ENCODE measurements at places on chromosomes 13 and 19. TPM values are rescaled to one million over a fixed set of nuclear protein-coding genes. Genes with fewer than 3 reads are reported as not detected.

CD37 gene
- total RNA-seq: not detected

PLIN4 gene
- total RNA-seq: 4.0 TPM

CCDC70 gene
- not detected for total RNA-seq

PCDH17 gene
- total RNA-seq: not detected

IRGC gene
- total RNA-seq: not detected

GPC5 gene
- total RNA-seq: 0.11 TPM

KIR3DL2 gene
- not detected for total RNA-seq

Data from uterine smooth muscle cell (primary cell).